K562 (cell line): ENCODE measurements at places on chromosomes 5 and 9. TPM values are rescaled to one million over a fixed set of nuclear protein-coding genes. Genes with fewer than 3 reads are reported as not detected.
A peak's percentile ranks its signal among the peaks of the same experiment; 100 is the strongest.

- H3K27me3 ChIP-seq = no peaks in the 10 kb centered on the region
- H3K4me1 ChIP-seq = peaks cover 21% of the 10 kb centered on the region
- DNase-seq = peak; percentile 89
- H3K27ac ChIP-seq = no peak overlapping the region
- H3K4me3 ChIP-seq = no peak overlapping the region
- no peaks in the 10 kb centered on the region for H3K36me3 ChIP-seq
These were observed 2.8 kb downstream of the IL3 start for GRCh38 chr5:132063090-132063911.

GRCh38 chr5:75660678-75661465 is 49.6 kb downstream of the ANKDD1B start:
- H3K27ac ChIP-seq = no peak overlapping the region
- no peaks in the 10 kb centered on the region for H3K4me1 ChIP-seq
- H3K27me3 ChIP-seq = no peaks in the 10 kb centered on the region
- DNase-seq = no peak

- H3K36me3 ChIP-seq = no peaks in the 10 kb centered on the region
- DNase-seq = no peak
- no peak overlapping the region for H3K27ac ChIP-seq
- no peaks in the 10 kb centered on the region for H3K4me1 ChIP-seq
- no peak overlapping the region for H3K4me3 ChIP-seq
These were observed 78.1 kb upstream of the SPATA31C2 start for GRCh38 chr9:88216126-88216995.

DNA sequence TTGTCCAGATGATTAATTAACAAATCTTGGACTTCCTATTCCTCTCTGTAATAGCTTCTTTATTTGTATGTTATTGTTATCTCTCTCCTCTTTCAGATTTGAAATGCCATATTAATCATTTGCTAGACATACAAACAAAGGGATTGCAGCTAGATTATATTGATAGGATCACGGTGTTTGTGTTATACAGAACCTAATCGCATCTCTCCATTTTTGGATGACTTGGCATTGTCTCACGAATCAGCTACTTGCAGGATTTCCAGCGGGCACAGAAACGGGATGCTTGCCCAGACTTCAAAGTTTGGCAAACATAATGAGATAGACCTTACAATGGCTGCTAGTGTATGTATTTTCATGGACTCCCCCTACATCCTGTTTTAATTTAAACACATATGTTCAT is 368.1 kb downstream of the TLE4 start:
- no peaks in the 10 kb centered on the region for H3K36me3 ChIP-seq
- no peak overlapping the region for H3K4me3 ChIP-seq
- H3K4me1 ChIP-seq = no peaks in the 10 kb centered on the region
- no peak overlapping the region for H3K27ac ChIP-seq
- DNase-seq = no peak

DNA sequence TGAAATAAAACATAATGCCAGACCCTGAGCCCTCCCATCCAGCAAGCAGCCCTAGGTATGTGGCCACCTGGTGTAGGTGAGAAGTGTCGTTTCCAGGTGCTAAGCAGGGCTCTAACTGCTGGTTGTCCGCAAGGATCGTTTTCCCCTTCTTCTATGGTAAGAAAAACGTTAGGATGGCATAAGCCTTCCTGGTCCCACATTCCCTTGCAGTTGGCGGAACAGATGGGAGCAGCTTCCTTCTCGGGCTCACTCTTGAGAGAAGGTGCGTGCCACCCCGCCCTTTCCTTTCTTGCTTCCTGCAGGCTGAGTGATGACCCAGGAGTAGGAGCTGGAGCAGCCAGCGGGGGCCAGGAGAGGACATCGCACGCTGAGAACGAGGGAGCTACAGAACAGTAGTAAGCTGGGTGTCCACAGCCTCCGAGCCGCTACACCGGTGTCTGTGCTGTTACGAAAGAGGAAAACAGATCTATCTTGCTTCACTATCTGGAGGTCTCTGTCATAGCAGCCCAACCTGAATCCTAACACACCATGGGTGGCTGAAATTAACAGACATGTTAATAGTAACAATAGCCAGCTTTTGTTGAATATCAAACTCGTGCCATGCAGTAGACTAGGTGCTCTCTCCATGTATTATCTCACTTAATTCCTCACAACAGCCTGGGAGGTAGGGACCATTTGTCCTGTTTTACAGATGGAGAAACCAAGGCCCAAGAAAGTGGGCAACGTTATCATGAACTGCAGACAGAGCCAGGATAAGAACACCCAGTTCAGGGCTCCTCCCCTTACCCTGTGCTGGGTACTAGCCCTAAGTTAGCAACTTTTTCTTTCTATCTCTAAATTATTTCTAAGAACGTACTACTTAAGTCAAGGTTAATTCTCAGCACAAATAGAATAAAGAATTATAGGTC is 139.8 kb downstream of the COL23A1 start:
- no peaks in the 10 kb centered on the region for H3K27me3 ChIP-seq
- H3K36me3 ChIP-seq = no peaks in the 10 kb centered on the region
- H3K4me3 ChIP-seq = no peak overlapping the region
- peak; percentile 63 for DNase-seq
- H3K27ac ChIP-seq = peak overlapping the region; percentile 82

DNA sequence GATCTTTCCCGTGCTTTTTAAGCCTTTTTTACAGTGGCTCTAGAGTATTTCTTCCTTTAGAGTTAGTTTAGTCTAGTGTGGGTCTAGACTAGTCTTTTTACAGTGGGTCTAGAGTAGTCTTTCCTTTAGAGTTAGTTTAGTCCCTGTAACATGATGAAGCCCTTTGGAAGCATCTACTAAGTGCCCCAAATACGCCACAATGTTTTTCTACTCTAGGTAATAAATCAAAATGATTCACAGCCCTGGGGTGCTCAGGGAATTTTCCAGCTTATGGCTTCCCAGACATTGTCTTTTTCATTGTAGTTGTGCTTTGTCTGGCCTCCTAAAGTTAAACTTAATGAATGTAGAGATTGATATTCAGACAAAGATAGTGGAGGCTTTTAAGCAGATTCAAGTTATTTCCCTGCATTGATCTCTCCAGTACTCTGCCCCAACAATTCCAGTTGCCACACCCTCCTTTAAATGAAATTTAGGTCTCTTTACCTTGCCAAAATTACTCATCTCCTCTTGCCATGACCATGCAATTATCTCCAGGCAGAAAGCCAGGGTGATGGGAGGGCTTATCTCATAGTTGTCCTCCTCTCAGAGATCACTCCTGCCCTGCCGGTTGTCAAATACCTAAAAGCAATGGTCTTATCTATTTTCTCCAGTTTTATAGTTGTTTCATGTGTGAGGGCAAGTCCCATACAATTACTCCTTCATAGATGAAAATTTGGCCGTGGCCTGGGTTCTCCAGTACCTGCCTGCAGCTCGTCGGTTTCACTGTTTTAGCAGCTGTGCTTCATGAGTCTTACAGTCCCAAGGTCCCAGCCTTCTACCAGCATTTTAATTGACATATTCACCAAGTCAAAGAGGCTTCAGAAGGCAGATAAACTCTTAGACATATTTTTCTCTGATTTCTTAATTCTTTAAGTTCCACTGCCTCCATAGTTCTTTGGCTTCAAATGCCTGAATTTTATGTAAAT is 794.0 kb upstream of the COX7C start:
- H3K36me3 ChIP-seq = no peaks in the 10 kb centered on the region
- H3K27me3 ChIP-seq = no peaks in the 10 kb centered on the region
- DNase-seq = peak; percentile 61
- H3K27ac ChIP-seq = peak overlapping the region; percentile 61; the same call in 2 of the 3 replicates

GRCh38 chr5:180779985-180780610 is 22.5 kb downstream of the MGAT1 start:
- H3K27me3 ChIP-seq = no peaks in the 10 kb centered on the region
- DNase-seq = no peak
- H3K36me3 ChIP-seq = no peaks in the 10 kb centered on the region

- H3K27ac ChIP-seq = no peak overlapping the region
- H3K36me3 ChIP-seq = no peaks in the 10 kb centered on the region
- no peaks in the 10 kb centered on the region for H3K27me3 ChIP-seq
- H3K4me1 ChIP-seq = no peaks in the 10 kb centered on the region
- DNase-seq = no peak
These were observed 135.9 kb downstream of the GADD45G start for GRCh38 chr9:89740722-89741121.

Gene TMEFF1
- total RNA-seq = 0.83 and 1.1 TPM in 2 replicates

Gene LRRC19
- not detected in 2 replicates for total RNA-seq

Gene OTP
- 0.16 TPM in 2 replicates for total RNA-seq
